SK-N-DZ (cell line): ENCODE measurements at places on chromosomes 7 and 10.
A peak's percentile ranks its signal among the peaks of the same experiment; 100 is the strongest.

- no peak for DNase-seq
These were observed 56.7 kb upstream of the PRKAR2B start for GRCh38 chr7:106987777-106988176.

DNA sequence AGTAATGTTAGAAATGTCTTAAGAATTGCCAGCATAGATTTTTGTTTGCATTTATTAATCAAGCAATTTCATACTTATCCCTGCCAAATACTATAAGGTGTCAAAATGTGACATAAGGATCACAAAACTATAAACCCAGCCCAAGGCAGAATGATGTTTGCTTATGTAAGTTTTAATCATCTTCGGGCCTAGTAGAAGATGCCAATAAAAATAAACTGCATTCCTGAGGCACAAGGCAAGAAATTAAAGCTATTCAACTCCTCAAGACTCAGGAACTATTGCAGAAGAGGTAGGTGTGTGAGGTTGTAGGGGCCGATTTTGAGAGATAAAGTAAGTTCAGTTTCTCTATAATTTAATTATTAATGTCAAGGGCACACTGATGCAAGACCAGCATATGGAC, 189.4 kb upstream of the AHR start:
- DNase-seq, result no peak

DNA sequence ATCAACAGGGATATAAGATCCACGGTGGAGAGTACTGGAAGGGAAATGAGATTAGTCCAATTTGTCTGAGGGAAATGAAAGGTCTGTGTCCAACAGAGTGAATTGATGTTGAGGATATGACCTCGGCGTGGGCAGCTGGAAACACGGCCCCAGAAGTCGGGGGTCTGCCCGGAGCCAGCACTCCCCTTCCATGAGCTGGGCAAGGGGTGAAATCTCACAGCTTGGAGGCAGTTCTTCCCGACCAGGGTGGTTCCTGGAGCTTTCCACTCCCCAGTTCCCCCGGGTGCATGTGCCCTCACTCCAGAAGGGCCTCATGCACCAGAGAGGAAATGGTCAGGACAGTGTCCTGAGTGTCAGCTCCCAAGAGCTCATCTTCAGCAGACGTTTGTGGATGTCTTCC, 264.7 kb upstream of the PPP2R2D start:
- no peak for DNase-seq

GRCh38 chr10:82288461-82288881, 413.5 kb downstream of the NRG3 start:
- no peak for DNase-seq

GRCh38 chr7:71716690-71717089, 584.7 kb downstream of the GALNT17 start:
- DNase-seq, result no peak

DNA sequence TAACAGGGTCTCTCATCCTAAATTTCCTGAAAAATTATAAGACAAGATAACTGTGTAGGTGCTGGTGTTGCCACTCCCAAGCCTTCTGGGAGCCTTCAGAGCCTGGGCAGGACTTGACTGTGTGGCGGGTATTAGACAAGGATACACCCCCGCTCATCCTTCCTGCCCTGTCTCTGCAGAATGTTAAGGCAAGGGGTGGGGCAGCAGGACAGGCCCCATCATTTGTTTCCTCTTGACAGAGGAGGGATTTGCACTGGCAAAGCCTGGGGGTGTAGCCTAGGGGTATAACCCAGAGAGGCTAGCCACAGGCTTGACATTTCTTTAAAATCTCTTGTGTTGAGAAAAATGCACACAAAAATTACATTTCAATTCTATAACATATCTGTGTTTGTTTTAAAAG, 63.5 kb downstream of the GOLGA7B start:
- no peak for DNase-seq

- no peak for DNase-seq
These were observed 475.6 kb upstream of the KLF6 start for GRCh38 chr10:4260483-4261124.

- no peak for DNase-seq
These were observed 159.6 kb downstream of the SLC16A9 start for GRCh38 chr10:59550061-59550460.

GRCh38 chr10:71666639-71667386, 52.8 kb downstream of the C10orf105 start:
- DNase-seq, result no peak

DNA sequence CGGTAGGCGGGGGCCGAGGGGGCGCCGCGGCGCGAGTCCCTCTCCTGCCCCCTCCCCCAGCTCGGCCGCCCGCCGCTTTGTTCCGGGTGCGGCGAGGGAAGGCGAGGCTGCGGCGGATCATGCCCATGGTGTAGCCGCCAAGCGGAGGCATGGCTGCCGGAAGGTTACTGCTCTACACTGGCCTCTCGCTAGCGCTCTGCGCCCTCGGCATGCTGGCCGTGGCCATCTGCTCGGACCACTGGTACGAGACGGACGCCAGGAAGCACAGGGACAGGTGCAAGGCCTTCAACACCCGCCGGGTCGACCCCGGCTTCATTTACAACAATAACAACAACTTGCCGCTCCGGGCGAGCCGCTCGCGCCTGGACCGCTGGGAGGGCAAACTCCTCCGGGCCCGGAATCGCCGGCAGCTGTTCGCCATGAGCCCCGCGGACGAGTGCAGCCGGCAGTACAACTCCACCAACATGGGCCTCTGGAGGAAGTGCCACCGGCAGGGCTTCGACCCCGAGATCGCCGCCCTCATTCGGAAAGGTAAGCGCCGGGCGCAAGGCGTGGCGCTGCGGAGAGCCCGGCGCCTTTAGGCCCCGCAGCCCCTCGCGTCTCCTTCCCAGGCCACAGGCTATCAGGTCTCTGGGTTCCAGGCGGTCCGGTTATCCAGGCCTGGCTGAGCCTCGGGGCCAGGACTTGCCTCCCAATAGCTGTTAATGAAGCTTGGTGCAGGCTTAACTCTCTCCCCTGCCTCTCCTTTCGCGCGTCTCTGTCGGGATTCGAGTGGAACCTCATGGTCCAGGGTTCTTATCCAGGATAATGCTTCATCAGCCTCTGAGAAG, 513 bp downstream of the TMEM178B start:
- DNase-seq, result peak; percentile 53

DNA sequence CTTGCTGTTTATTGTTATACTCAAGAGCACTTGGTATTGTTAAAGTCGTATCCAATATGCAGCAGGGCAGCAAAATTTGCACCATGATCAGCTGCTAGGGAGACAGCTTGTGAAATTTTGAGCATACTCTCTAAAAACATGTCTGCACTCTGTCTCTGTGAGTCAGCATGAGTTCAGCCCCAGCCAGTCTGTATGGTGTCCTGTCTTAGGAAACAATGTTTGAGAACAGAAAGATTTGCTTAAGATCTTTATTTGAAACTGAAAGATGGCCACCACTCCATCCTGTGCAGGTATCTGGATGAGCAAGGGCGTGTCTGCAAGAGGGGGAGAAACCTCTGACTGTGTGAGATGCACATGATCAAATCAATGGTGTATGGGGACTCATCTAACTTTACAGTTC, 97.1 kb downstream of the GNAI1 start:
- DNase-seq, result no peak

DNA sequence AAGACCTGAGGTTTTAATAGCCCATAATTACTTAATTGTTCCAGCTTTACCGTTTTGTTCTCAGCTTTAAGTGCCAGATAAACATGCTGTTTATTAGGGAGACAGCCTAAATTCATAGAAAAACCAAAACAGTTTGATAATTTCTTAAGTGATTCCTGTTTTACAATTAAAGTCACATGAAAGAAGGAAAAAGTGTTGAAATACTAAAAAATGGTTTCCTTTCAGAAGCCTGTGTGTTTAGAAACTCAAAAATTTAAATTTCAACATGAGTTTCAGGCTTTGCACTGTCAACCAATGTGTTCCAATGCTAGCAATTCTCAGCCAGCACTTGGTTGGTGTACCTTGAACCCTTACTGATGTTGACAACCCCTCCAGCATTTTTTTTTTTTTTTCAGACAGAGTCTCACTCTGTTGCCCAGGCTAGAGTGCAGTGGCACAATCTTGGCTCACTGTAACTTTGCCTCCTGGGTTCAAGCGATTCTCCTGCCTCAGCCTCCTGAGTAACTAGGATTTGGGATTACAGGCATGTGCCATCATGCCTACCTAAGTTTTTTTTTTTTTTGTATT, 135.3 kb downstream of the ICA1 start:
- no peak for DNase-seq

DNA sequence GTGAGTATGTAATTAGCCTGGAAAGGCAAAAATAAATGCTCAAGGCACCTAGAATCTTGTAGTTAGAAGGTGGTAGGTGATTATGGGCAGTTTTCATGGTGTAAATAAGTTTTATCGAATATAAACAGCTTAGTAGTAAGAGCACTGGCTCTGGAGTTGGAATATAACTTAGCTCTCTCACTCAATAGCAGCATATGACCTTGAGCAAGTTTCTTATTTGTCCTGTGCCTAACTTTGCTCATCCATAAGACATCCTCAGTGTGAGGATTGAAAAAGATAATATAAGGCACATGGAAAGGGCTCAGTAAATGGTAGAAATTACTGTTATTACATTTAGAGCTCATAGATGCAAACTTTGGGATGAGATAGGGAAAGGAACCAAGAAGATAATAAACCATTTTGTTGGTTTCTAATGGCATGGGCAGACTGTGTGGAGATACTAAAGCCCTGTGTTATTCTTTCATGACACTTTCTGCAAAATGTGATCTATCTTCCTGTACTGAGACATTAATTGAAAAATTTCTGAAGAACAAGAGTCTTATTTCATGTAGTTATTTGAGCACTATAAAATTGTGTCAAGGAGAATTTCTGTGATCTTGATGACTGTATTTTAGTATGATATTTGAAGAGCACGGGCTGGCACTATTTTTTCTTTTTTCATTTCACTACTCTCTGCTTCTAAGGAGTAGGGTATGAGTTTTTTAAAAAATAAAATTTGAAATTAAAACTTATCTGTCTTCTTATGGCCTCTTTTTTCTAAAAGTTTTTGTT, 3.1 kb downstream of the SLK start:
- no peak for DNase-seq

GRCh38 chr10:10991144-10991543, 26.5 kb upstream of the CELF2 start:
- no peak for DNase-seq

DNA sequence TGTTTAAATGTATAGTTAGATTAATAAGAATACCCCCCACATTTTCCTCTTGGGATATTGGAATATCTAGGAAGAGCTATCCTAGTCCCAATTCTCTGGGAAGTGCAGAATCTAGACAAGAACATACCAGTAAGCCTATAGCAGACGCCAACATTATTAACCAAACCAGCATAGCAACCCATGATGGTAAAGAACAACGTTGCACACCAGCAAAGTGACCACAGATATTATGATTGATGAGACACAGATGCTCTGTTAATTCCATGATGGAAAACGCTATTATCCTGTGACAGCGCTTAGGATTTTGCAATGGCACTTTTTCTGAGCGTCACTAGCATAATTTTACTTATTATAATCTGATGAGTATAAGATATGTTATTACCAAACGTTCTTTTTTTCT, 603.1 kb upstream of the PCDH15 start:
- DNase-seq, result peak; percentile 43

DNA sequence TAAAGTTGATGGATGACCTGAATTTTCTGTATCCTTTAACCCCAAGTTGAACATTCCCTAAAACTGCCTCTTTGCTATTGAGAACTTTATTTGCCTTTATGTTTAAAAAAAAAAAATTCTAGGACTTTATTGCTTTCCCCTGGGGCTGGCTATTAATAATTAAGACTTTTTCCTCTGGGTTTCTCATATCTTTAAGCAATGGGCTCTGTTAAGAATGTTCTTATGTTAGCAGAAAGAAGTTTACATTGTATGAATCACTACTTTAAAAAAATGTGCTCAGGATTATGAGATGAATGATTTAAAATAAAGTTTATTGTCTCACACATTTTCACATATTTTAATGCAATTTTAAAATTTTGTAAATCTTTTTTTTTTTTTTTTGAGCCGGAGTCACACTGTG, 19.5 kb downstream of the TAX1BP1 start:
- DNase-seq, result no peak

DNA sequence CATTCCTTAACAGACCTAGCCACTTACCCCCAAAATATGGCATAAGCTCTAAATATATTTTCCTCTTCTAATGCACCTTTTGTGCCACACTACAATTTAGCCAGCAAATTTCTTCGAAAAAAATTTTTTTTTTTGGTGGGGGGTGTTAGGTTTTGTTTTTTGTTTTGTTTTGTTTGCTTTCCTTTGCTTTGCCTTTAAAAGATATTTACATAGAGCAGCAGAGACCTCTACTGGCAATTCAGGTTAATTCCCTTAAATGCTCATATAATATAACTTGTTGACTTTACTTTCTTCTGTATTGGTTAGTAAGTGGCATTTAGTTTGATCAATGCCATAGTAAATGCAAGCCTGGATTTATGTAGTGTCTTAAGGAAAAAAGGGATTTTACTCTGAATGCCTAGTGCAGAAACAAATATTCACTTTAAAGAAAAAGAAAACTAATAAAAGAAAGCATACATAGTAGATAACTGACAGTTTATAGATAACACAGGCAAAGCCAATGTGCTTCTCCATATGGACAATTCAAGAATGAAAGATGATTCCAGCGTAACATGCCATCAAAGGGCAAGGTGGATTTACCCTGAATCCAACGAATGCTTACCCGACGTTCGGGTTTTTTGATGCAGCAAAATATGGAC, 1250.6 kb downstream of the GATA3 start:
- DNase-seq, result peak; percentile 67

DNA sequence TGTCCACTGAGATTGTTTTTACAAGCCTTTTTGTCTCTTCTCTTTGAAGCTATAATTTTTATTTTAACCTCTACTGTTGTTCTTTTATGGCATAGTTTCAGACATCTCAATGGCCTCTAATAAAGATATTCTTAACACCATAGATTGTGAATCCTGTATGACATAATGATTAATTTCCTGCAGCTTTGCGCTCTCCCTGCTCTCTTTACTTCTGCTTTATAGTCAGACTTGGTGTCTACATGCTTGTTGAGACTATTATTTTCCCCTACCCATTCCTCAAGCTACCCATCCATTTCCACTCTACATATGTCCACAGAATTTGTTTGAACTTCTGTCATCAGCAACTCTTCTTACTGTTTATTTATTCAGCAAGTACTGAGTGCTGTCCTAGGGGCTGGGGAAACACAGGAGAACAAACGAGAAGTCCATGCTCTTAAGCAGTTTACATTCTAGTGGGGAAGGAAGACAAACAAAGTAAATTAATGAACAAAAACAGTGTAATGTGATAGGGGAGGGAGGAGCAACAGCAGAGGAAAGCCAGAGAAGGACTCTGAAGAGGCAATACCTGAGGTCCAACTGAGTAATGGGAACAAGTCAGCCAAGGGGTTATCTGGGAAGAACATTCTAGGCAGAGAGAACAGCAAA, 110.1 kb downstream of the CDK14 start:
- DNase-seq, result no peak

DNA sequence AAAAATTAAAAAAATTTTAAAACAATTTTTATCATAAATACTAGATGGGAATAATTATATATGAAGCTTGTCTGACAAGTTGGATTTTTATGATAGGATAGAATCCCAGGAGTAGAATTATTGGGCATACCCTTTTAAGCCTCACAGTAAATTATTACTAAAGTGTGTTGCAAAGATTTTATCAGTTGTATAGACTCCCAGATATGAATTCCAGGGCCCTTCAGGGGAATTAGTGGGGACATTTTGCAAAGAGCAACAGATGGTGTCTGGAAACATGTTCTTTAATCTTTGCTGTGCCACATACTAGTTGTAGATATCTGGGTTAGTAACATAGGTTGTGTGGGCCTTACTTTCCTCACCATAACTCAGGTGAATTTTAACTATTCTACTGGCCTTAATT, 28.7 kb downstream of the ZEB1 start:
- no peak for DNase-seq
